ENCODE measurements at places on chromosomes 4 and X.

DNA sequence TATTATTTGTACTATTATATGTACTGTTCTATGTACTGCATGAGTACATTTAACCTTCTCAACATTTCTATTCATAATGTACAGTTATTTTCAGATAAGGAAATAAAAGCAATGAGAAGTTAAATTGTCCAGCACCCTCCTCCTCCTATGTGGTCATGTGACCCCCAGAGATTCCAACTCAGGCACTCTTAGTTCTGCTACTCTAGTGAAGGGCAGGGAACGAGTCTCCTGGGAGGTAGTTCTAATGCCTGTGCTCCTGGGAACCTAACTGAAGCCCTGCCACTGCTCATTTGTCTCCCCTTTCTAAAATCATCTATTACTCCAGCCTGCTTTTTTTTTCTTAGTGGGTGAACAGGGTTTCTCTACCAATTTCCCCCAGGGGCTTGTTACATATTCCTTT, 105.9 kb upstream of the GPRIN3 start:
- DNase-seq: no peak

- no peak for DNase-seq
Measured at GRCh38 chr4:159269116-159269515, 166.2 kb downstream of the RAPGEF2 start.

DNA sequence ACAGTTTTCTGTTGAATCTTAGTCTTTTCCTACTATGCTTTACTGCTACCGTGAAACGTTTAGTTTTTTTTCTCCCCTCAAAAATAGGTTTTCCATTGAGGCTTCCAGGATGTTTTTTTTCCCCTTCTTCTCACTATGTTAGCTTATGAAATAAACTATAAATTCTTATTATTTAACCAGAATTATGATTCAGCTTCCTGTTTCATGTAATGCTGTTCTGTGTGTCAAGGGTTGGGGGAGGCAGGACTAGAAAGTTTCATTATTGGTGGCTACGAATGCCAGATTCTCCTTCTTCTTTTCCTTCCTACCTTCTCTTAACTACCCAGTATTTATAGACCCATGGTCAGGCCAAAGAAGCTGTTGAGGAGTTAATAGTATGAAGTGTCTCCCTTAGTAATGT, 11.8 kb downstream of the CLCN5 start:
- DNase-seq: no peak

GRCh38 chr4:53484911-53485657, 106.2 kb downstream of the LNX1 start:
- DNase-seq: no peak

All from stimulated activated CD4-positive, alpha-beta T cell treated with anti-CD3 and anti-CD28 coated beads, Interleukin-4, amount 100 ng/mL, for 4 hours (primary cell).